ENCODE measurements at places on chromosomes 4 and X.

GRCh38 chr4:37628977-37629609 lies 57.1 kb downstream of the RELL1 start:
- peak; percentile 80 for DNase-seq

- DNase-seq, result no peak
Measured at GRCh38 chr4:124486423-124486822, 226.1 kb downstream of the ANKRD50 start.

DNA sequence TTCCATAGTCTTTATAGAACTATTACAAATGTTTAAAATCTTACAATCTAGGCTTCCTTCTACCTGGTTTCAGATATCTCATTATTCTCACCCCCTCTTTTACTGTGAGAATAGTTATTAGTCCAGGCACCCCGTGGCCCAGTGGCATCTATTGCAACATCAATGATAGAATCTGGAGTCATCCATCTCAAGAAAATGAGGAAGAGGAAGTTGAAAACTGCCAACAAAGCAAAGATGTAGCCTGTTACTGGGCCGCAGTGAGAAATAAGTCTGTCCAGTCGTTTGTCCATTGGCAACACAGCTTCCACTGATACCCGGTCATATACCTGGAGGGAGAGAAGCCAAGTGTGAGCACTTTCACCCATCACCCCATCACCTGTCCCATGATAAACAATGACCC lies 6.0 kb upstream of the ASB11 start:
- no peak for DNase-seq

DNA sequence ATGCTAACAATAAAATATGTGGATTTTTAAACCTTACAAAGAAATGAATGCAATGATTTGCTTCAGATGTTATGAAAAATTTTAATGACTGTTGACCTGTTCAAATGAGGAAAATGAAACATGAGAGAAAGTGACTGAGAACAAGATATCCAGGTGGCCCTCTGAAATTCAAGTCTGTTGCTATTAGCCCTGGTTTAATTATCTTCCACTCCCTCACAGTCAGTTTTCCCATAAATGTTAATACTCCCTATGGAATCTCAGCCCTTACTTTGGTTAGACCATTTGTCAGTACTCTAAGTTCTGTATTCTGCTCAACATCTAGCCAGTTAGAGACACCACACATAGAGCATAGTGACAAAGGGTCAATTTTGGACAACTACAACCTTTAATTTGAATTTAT lies 327.8 kb downstream of the PDGFC start:
- no peak for DNase-seq

GRCh38 chr4:26985873-26986272 lies 125.2 kb downstream of the STIM2 start:
- no peak for DNase-seq

- no peak for DNase-seq
Measured at GRCh38 chr4:142265946-142266345, 580.2 kb downstream of the INPP4B start.

DNA sequence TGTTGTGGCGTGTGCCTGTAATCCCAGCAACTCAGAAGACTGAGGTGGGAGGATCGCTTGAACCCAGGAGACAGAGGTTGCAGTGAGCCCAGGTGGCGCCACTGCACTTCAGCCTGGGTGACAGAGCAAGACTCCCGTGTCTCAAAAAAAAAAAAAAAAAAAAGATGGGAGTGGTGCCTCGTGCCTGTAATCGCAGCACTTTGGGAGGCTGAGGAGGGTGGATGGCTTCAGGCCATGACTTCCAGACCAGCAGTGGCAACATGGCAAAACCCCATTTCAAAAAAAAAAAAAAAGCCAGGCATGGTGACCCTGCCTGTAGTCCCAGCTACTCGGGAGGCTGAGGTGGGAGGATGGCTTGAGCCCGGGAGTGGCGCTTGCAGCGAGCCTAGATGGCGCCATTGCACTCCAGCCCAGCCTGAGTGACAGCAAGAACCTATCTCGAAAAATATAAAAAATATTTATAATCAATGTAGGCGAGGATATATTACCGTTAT lies 27.0 kb downstream of the EIF2S3 start:
- DNase-seq, result peak; percentile 65

- DNase-seq, result no peak
Measured at GRCh38 chrX:150502091-150502490, 66.3 kb upstream of the MTM1 start.

DNA sequence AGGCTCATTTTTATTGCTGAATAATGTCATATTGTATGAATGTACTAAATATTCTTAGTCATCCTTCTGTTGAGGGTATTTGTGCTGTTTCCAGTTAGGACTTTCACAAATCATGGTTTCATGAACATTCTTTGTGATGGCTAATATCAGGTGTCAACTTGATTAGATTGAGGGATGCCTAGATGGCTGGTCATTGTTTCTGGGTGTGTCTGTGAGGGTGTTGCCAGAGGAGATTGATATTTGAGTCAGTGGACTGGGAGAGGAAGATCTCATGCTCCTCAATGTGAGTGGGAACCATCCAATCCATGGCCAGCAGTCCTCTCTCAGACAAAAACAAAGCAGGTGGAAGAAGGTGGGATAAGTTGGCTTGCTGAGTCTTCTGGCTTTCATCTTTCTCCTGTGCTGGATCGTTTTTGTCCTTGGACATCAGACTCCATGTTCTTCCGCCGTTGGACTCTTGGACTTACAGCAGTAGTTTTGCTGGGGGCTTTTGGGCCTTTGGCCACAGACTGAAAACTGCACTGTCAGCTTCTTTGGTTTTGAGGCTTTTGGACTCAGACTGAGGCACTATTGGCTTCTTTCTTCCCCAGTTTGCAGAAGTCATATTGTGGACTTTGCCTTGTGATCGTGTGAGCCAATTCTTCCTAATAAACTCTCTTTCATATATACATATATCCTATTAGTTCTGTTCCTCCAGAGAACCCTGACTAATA lies 11.9 kb upstream of the HS3ST1 start:
- no peak for DNase-seq

DNA sequence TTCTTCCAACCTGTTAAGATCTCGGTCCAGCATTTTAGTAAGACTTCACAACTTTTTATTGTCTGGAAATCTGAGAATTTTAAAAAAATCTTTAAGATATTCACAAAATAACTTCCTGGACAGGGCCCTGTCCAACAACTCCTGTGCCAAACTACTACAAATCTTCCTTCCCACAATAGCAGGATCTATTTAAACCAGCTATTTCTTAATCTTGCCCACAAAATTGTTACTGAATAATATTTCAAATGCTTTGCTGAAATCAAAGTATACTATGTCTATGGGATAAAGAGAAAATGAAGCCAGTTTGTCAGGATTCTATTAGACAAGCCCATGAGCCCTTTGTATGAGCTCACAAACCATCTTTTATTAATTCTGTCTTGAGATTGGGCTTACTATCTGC lies 104.1 kb upstream of the DDIT4L start:
- DNase-seq, result no peak

GRCh38 chr4:176794151-176794550 lies 1.4 kb upstream of the VEGFC start:
- peak; percentile 69 for DNase-seq

- DNase-seq, result peak; percentile 77
Measured at GRCh38 chr4:48653217-48654014, 126.7 kb downstream of the FRYL start.

GRCh38 chr4:78379040-78379439 lies 172.5 kb upstream of the ANXA3 start:
- DNase-seq, result no peak

DNA sequence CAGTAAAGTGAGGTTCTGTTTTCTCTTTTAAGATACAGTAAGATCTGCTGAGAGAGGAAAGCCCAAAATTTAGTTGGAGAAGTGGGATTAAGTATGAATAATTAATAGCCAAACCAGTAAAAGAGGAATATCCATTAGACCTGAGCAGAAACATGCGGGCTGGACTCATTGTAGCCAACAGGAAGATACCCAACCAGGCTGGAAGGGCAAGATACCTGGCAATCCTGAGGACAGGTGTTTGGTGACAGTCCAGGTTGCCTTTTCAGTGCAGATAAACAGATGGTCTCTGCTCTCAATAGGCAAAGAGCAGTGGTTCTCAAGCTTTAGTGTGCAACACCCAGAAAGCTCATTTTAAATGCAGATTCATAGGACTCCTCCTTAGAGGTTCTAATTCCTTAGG lies 980.8 kb upstream of the GRID2 start:
- DNase-seq, result no peak

GRCh38 chr4:80926891-80927290 lies 103.6 kb upstream of the BMP3 start:
- DNase-seq, result no peak

- DNase-seq, result no peak
Measured at GRCh38 chrX:1385253-1386223, 6.4 kb downstream of the SLC25A6 start.

- DNase-seq, result no peak
Measured at GRCh38 chr4:77347351-77347966, 190.5 kb downstream of the CCNG2 start.

GRCh38 chr4:128285085-128285997 lies 2.3 kb downstream of the PGRMC2 start:
- DNase-seq, result no peak

- peak; percentile 14 for DNase-seq
Measured at GRCh38 chr4:44145868-44146267, 302.7 kb downstream of the KCTD8 start.

DNA sequence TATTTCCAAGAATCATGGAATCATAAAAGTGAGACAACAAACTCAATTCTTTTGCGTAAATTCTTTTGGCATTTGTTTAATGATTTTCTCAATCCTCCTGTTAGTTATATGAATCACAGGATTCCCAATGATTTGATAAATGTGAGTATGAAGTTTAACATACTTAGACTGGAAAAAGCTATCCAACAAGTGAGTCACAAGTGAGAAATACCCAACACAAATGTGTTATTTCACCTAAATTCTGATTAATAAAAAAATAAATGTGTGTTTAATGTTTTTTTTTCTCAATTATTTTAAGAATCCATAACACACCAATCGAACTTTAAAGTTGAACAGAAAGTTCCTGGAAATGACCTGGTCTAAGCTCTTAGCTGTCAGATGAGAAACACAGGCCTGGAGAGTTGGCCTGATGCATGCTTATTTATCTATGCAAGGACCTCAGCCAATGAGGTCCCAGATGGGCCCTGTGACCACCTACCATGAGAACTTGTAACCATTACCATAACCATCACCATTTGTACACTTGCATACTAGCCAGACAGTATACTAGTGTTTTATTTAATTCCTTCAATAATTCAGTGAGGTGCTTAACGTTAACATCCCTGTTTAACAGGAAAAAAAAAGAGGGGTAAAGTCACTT lies 386.7 kb downstream of the SPRY1 start:
- no peak for DNase-seq

GRCh38 chr4:169059306-169060211 lies 49.5 kb upstream of the CBR4 start:
- DNase-seq, result peak; percentile 29

DNA sequence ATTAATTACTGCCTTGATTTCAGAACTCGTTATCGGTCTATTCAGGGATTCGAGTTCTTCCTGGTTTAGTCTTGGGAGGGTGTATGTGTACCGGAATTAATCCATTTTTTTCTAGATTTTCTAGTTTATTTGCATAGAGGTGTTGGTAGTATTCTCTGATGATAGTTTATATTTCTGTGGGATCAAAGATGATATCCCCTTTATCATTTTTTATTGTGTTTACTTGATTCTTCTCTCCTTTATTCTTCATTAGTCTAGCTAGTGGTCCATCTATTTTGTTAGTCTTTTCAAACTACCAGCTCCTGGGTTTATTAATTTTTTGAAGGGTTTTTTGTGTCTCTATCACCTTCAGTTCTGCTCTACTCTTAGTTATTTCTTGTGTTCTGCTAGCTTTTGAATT lies 32.1 kb downstream of the CDX4 start:
- DNase-seq, result peak; percentile 0

GRCh38 chrX:119017077-119017476 lies 42.7 kb downstream of the LONRF3 start:
- DNase-seq, result no peak

- peak; percentile 71 for DNase-seq
Measured at GRCh38 chrX:107711521-107712181, 63.9 kb downstream of the TSC22D3 start.

DNA sequence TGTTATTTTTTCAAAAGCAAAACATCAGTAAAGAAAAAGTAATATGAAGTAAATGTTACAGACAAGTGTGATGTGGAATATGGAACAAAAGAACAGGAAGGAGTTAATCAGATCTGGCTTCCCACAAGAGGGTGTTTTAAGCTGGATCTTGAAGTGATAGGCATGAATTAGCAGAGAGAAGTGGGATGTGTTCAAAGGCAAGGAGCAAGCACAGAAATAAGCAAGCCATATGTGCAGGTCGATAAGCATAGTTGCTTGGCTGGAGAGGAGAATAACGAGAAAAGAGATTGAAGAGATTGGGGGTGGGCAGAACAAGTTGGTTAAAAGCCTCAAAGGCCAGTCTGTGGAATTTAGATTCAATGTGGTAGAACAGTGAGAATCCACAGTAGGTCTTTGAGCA lies 60.9 kb upstream of the PRPS1 start:
- DNase-seq, result no peak
